ENCODE measurements at places on chromosomes 13 and 19.

DNA sequence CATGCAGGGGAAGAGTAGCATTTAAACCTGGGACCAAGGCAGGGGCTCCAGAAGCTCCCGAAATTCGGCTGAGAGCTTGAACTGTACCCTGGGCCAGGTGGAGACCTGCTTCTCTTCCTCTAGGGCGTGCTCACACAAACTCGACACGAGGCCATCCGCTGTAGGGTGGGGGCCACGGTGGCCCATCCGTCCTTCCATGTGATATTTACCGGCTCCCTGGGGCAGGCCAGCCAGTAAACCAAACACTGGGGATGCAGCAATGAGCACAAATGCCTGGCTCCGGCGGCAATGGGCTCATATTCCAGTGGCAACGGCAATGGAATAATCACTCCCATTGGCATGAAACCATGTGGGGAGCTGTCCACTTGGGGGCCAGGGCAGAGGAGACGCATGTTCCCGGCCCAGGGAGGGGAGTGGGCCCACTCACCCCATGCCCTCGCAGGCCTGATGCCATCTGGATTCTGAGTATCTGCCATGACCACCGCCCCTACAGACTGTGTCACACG is 10.8 kb downstream of the SH3GL1 start:
- no peak for DNase-seq

GRCh38 chr13:99913167-99913566 is 58.4 kb downstream of the ZIC5 start:
- no peak for DNase-seq

DNA sequence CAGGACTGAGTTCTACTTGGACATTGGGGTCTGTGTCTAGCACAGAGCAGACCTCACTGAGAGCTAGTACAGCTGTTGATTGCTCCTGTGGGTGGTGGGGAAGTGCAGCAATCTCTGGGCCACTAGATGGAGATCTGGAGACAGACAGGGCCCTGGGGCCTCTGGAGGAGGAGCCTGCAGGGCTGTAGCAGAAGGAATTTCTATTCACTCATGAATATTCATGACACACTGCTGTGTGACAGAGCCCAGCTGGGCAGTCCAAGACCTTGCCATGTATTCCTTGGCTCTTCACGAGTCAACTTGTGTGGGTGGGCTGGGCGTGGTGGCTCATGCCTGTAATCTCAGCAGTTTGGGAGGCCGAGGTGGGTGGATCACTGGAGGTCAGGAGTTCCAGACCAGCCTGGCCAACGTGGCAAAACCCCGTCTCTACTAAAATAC is 37.5 kb downstream of the SUGP2 start:
- no peak for DNase-seq

GRCh38 chr13:30156826-30157615 is 150.3 kb downstream of the KATNAL1 start:
- DNase-seq, result no peak

DNA sequence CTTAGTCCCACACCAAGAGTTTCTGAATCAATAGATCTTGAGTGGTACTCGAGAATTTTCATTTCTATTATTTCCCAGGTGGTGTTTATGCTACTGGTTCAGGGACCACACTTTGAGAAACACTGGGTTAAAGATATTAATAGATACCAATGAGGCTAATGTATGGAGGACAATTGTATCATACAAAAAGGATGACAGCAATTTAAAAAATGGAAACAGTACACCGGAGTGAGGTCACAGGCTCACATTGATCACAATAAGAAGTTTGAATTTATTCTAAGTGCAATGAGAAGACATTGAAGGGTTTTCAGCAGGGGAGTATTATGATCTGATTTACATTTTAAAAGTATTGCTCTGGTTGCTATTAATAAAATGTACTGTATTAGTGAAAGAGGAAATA is 488.3 kb downstream of the PCDH17 start:
- DNase-seq, result no peak

GRCh38 chr13:26017196-26017921 is 34.5 kb downstream of the SHISA2 start:
- DNase-seq, result no peak

GRCh38 chr19:58480481-58480830 is 4.3 kb downstream of the ZNF446 start:
- DNase-seq, result no peak

- no peak for DNase-seq
Measured at GRCh38 chr13:28744091-28744536, 25.3 kb upstream of the SLC46A3 start.
